Activated CD4-positive, alpha-beta memory T cell treated with anti-CD3 and anti-CD28 coated beads for 36 hours (primary cell): ENCODE measurements at places on chromosomes 16 and 17.

- DNase-seq = no peak
Measured at GRCh38 chr17:58096892-58097291, 13.7 kb downstream of the DYNLL2 start.

GRCh38 chr16:7746941-7747340 is 414.3 kb downstream of the RBFOX1 start:
- no peak for DNase-seq

DNA sequence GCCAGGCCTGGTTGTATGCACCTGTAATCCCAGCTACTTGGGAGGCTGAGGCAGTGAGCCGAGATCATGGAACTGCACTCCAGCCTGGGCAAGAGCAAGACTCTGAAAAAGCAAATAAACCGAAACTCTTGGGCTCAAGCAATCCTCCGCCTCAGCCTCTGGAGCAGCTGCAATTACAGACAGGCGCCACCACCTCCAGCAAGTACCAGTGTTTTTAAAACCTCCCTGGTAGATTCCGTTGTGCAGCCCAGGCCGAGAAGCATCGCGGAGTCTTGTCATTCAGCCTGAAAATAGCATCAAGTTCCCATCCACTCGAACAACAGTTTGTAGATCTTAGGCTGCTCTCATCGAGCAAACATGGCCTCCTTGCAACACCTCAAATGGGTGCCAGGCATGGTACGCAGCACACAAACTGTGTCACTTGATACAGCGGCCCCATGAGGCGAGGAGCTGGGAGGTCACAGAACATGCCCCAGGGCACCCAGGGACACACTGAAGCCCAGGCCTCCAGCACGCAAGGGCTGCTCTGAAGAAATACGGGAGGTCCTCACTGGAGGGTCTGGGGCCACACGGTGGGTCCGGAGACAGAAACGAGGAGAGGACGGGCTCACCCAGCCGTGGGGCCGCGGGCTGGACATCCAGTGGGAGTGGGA is 18.1 kb downstream of the TMC6 start:
- DNase-seq = no peak

DNA sequence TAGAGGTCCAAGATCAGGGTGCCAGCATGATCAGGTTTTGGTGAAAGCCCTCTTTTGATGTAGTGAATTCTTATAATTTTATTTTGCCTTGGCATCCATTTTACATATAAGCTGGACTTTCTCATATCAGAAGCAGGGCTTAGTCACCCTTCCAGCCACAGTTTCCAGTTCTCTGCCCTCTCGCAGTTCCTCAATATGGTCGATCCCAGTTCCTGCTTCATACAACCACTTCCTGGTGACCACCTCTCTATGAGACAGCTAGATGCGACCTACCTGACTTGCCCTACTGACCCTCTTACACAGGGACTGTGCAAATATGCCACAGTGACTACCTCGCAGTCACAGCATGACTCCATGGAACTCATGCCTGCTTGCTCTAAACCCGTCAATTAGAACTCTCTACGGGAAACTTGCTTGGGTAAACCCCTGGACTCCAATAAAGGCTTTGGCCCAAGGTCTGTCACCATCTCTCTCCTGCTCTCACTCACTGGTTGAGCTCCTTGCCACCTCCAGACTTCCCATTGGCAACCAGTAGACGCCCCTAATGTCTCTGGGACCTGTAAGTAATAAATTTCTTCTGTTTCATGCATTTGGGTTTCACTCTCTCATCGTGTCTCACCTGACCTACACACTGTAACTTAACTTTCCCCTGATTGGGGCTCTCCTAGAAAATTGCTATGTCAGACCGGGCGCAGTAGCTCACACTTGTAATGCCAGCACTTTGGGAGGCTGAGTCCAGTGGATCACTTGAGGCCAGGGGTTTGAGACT is 21.4 kb downstream of the CD300LG start:
- no peak for DNase-seq

DNA sequence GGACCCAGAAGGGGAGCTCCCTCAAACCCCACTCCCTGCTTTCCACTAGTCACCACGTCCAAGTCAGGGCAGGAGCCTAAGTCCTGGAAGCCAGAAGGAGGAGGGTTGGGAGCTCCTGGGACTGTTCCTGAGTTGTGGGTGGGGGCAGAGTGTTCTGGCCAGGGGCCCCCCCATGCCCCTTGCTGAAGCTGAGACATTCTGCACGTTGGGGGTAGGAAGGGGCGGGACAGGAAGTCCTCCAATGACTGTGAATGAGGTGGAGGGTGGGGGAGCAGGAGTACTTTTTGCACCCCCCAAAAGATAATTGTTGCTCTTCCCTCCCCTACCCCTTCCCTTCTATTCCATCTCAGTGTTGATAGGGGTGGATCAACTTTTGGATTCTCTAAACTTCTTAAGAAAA is 21.4 kb upstream of the C17orf113 start:
- DNase-seq = no peak

- no peak for DNase-seq
Measured at GRCh38 chr17:78144147-78144719, 2.0 kb upstream of the C17orf99 start.

DNA sequence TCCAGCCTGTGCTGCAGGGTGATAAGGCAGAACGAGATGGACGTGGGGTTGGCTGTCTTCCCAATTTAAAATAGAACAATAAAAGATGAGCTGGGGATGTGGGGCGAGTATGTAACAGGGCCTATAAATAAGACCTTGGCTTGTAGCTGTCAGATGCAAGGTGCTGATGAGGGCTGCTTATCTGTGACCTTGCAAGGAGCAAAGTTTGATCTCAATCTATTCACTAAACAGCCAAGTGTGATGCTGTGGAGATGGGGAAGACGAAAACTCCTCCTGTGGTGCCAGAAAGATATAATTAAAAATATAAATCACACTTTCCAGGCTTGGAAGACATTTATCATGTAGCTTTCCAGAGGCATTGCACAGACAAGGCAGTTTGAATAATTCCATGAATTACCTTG is 26.7 kb upstream of the TEX2 start:
- DNase-seq = no peak

- DNase-seq = peak; percentile 20
Measured at GRCh38 chr17:6555331-6556120, 829 bp downstream of the PITPNM3 start.

DNA sequence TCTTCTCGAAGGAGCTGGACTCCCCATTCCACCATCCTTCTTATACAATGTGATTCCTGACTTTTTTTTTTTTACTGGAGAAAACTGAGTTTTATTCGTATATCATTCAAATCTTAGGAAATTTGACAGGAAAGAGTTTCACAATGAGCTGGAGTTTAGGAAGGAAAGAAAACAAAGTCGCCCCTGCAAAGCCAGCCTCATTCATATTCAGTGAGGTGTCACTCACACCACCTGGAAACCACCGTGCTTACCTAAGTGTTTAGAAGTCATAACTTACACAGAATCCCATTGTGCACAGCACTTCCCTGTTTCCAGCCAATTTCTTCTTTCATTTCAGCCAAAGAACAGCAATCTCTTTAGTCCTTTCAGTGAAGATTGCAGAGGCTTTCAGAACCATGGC is 90.3 kb upstream of the CHMP6 start:
- peak; percentile 60 for DNase-seq

DNA sequence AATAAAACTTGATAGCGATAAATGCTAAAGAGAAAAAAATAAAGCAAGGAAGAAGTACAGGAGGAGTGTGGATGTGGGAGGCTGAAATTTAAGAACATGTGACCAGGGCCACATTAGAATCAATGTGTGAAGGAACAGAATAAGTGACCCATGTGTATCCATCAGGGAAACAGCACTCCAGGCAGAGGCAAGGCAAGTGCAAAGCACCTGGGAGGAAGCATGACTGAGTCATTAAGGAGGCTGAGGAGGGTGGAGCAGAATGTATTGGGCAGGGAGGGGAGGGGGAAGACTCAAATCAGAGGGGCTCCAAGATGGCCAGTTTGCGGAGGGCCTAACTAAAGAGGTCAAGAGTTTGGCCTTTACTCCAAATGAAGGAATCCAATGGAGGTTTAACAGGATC is 8.0 kb downstream of the CDR2 start:
- no peak for DNase-seq

DNA sequence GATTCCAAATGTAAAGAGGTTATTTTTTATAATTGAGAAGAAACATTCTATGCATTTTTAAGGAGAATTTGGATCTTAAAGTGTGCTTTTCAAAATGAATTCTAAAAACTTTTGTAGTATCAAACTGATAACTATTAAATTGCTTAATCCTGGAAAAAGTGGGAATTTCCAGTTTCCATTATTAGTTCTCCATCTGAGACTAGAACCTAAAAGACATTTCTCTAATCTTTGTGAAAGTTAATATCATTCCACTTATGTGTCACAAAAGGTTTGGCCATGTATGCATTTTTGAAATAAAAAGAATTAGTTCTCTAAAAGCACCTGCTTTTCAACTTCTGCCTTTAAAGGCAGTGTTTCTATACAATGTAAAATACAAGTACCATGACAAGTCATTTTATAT is 155.0 kb downstream of the BCAS3 start:
- no peak for DNase-seq

DNA sequence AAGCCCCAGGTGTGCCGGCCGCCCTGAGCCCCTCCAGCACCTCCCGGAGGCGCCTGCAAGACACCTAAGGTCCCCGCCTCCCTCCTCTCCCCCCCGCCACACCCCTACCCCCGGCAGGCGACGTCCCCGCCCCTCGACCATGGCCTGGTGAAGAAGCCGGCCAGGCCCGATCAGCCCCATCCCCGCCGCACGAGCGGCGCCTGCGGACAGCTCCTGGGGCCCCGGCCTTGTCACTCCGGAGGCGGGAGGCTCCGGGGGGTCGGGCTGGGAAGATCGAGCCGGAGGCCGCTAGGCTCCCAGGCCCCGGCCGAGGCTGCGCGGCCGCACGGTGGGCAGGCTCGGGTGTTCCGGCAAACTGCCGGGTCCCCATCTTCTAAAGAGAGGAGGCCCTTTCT is 405 bp upstream of the ACE start:
- DNase-seq = peak; percentile 20

DNA sequence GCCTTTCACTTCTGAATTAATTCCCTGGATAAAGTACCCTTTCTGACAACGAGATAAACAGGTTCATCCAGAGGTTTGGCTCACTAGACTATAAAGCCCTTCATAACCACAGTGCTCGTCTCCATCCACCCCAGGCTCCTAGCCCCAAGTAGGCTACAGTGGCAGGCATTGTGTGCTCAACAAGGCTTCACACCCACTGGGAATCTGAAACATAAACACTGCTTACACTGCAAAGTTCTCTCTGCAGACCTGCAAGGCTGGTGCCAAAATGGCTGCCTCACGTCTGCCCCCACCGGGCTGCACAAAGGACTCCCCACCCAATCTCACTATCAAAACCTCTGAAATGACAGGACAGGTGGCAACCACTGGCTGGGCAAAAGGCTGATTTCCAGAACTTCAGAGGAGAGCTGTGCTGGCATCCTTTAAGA is 5.1 kb upstream of the HLF start:
- no peak for DNase-seq

DNA sequence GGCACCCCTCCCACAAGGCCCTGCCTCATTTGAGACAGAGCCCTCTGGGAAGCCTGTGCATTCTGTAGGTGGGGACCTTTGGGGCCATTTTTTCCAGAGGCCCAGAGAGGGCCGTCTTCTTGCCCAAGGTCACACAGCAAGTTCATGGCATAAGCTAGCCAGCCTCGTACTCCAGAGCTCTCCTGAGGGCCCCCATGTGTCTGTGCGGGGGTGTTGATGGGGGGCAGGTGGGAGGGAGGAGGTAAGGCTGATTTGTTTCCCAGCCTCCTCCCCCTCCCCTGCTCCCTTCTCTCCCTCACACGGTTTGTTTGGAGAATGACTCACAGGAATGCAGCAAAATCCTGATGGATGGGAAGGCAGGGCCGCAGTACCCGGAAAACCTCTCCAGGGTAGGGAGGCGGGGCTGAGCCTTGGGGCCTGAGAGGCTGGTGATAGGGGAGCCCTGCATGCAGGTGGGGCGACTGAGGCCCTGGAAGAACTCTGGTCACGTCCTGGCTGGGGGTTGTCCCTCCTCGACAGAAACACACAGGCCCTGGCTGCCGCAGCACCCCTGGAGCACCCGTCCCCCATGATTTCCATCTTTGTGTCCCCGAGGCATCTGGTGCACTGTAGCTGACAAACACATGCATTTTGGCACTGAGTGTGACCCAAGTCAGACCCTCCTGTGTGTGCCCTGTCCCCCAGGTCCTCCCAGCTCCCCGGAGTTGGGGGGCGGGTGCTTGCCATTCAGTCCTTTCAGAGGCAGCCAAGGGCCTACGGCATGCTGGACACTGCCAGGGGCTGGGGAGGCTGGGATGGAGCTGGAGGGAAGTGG is 29.7 kb downstream of the RAI1 start:
- no peak for DNase-seq
